ENCODE measurements at places on chromosomes 16 and 17. TPM values are rescaled to one million over a fixed set of nuclear protein-coding genes. Genes with fewer than 3 reads are reported as not detected.

DNA sequence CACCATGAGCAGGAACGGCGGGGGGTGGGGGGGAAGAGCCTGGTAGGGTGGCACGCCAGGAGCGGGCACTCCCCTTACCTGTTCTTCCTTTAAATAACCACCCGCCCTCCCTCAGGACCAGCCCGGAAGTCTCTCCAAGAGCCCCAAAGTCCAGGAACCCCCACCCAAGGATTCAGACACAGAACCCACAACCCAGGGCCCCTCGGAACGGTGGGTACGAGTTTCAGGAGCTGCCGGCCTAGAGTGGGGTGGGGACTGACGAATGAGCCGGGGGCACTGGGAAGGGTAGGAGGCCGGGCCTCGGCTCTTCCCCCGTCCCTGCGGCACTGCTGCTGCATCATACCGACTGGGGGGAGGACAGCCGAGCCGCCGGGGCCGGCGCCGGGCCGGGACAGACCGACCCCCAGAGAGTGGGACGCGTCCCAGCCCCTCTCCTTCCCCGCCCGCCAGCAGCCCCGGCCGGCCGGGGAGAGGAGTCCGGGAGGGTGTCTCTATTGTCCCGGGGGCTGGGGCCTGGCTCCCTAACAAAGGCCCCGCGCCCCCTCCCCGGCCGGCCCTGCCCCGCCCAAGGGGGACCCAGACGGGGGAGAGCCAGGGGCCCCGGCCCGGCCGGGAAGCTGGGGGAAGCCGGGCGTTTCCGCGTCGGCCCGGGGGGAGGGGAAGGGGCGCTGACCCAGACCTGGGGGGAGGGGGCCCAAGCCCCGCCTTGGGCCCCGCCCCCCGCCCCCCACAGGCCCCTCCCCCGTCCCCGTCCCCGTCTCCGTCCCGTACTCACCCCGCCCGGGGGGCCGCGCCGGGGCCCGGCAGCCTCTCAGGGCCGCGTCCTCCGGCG is 747 bp downstream of the ATXN7L3 start:
- peaks cover 4% of the 10 kb centered on the region for H3K36me3 ChIP-seq
- peak overlapping the region; percentile 87 for H3K4me3 ChIP-seq
- H3K27ac ChIP-seq, result peak overlapping the region; percentile 91
- no peaks in the 10 kb centered on the region for H3K27me3 ChIP-seq
- peak; percentile 89 for DNase-seq

- no peaks in the 10 kb centered on the region for H3K27me3 ChIP-seq
- H3K4me1 ChIP-seq, result no peaks in the 10 kb centered on the region
- DNase-seq, result peak; percentile 6
- H3K36me3 ChIP-seq, result no peaks in the 10 kb centered on the region
- no peak overlapping the region for H3K4me3 ChIP-seq
These were observed 173.9 kb downstream of the SALL1 start for GRCh38 chr16:50977138-50977537.

DNA sequence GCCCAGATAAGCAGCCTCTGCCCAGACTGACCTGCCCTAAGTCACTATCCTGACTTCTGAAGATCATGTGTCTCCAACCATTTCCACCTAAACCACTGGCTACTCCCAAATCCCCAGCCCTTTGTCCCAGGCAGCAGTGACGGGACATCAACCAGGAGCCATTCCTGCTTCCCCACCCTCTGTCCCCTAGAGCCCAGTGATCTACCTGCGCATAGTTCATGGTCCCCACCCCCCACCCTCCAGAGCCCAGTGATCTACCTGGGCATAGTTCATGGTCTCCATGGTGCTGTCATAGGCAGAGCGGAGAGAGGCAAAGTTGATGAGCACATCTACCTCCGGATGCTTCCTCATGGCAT is 26.8 kb downstream of the ACLY start:
- peaks cover 12% of the 10 kb centered on the region for H3K36me3 ChIP-seq
- no peak for DNase-seq
- H3K27ac ChIP-seq, result no peak overlapping the region
- H3K4me3 ChIP-seq, result no peak overlapping the region

The ADAM11 gene
- total RNA-seq, result 1.4 TPM

DNA sequence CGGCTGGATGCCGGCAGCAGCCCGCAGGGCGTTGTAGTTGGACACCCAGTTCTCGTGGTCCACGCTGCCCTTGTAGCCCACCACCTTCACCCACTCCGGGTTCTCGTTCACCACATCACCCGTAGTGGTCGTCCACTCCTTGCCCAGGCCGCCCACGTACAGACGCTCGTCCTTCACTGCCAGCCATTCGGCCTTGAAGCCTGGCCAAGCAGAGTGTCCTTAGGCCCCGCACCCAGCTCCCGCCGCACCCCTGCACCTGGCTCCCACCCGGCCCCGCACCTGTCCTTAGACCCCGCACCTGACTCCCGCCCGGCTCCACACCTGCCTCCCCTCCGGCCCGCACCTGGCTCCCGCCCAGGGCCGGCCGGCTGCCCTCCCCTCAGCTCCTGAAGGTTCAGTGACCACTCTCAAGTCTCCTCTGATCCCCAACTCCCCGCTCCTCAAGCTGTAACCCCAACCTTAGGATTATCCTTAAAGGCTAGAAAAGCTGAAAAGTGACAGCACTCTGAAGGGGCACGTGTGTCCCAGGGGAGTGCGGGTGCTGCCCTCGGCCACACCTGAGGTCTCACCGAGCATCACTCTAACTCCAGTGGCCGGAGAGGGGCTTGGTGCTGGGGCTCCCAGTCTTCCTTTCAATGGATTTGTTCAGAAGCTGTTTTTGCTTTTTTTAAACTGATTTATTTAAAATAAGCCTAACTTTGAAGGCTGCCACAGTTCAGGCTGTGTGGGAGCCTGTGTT is 14.4 kb downstream of the CANT1 start:
- no peaks in the 10 kb centered on the region for H3K27me3 ChIP-seq
- no peak overlapping the region for H3K4me3 ChIP-seq
- H3K27ac ChIP-seq, result no peak overlapping the region
- DNase-seq, result no peak
- no peaks in the 10 kb centered on the region for H3K4me1 ChIP-seq
- no peaks in the 10 kb centered on the region for H3K36me3 ChIP-seq

DNA sequence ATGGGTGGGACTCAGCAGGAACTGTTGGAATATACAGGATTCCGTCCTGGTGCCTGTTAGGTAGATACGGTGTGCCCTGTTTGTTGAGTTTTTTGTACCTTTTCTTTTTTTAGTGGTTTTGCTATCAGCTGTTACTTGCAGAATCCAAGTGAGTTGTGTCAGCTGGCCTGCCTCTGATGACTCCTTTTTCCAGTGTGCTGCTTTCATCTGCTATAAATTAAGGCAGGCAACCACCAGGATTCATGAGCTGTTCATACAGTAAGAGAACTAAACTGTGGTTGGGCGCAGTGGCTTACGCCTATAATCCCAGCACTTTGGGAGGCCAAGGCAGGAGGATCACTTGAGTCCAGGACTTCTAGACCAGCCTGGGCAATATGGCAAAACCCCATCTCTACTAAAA is 79.9 kb downstream of the WNT3 start:
- no peak for DNase-seq
- H3K27ac ChIP-seq, result no peak overlapping the region

DNA sequence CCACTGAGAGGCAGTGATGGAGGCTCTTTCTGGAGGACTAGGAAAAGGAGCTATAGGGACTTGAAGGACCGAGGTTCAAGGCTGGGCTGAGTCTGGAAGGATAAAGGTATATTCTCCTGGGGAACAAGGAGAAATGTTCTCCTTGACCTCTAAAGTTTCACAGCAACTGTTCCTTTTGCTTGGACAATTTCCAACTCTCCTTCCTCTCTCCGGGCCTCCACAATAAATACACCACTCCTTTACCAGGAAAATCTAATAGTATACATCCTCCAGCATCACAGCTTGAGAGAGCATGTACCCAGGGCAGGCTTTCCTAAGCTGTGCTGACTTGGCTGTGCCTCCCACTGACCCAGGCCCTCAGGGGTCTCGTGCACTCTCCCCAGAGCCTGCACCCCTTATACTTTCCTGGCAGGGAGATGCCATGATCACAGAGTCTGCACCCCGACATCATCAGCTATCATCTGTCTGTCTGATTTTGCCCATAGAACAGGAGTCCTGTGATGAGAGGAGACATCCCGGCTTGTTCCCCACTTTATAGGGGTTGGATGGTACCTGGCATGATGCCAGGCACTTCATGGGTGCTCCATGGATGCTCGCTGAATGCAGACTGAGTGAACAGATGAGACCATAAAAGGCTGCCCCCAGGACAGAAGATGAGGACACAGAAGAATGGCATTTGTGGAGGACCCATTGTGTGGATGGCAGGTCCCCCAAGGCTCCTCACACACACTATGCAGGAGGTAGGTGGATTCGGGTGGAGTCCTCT is 582.6 kb upstream of the CDH5 start:
- peaks cover 5% of the 10 kb centered on the region for H3K4me1 ChIP-seq
- H3K27ac ChIP-seq, result no peak overlapping the region
- DNase-seq, result no peak
- no peak overlapping the region for H3K4me3 ChIP-seq
- H3K27me3 ChIP-seq, result no peaks in the 10 kb centered on the region

The NEUROD2 gene
- total RNA-seq, result not detected

- DNase-seq, result no peak
- no peaks in the 10 kb centered on the region for H3K4me1 ChIP-seq
- H3K36me3 ChIP-seq, result no peaks in the 10 kb centered on the region
- H3K27me3 ChIP-seq, result no peaks in the 10 kb centered on the region
These were observed 8.9 kb downstream of the MYO15B start for GRCh38 chr17:75596320-75597087.

The SLC4A1 gene
- total RNA-seq, result not detected

The SEPTIN12 gene
- not detected for total RNA-seq

DNA sequence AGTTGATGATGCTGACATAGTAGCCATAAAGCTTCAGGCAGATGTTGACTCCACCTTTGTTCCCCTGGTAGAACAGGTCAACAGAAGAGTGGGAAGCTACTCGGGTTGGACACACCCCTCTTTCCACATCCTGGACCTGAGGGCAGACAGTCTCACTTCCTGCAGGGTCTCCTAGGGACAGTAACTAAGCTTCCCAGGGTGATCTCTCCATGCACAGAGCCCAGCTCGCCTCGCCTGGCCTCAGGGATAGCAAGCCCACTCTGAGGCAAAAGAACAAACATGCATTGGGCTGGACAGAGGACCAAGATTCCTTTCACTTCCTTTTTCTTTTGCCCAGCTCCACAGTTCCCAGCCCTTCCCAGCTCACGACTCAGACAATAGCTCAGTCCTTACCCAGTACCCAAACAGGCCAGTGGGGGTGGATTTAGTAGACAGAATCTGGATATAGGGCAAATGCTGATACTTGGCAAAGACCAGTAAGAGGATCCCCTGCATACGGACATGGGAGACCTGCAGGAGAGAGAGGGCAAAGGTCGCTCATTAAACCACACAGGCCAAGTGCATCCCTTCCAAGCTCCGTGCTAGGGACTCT is 7.0 kb downstream of the INPP5K start:
- no peak overlapping the region for H3K4me3 ChIP-seq
- no peaks in the 10 kb centered on the region for H3K27me3 ChIP-seq
- H3K27ac ChIP-seq, result no peak overlapping the region
- H3K4me1 ChIP-seq, result peaks cover 18% of the 10 kb centered on the region

GRCh38 chr17:40345994-40346764 is 18.4 kb downstream of the GJD3 start:
- DNase-seq, result no peak
- no peak overlapping the region for H3K27ac ChIP-seq
- peaks cover 76% of the 10 kb centered on the region for H3K4me1 ChIP-seq
- no peaks in the 10 kb centered on the region for H3K36me3 ChIP-seq

The DDX28 gene
- total RNA-seq, result 17.0 TPM

The C16orf92 gene
- total RNA-seq, result not detected

GRCh38 chr17:62892061-62892675 is 73.9 kb upstream of the TANC2 start:
- H3K27ac ChIP-seq, result no peak overlapping the region
- no peaks in the 10 kb centered on the region for H3K36me3 ChIP-seq
- H3K4me3 ChIP-seq, result no peak overlapping the region
- DNase-seq, result no peak
- H3K27me3 ChIP-seq, result no peaks in the 10 kb centered on the region

DNA sequence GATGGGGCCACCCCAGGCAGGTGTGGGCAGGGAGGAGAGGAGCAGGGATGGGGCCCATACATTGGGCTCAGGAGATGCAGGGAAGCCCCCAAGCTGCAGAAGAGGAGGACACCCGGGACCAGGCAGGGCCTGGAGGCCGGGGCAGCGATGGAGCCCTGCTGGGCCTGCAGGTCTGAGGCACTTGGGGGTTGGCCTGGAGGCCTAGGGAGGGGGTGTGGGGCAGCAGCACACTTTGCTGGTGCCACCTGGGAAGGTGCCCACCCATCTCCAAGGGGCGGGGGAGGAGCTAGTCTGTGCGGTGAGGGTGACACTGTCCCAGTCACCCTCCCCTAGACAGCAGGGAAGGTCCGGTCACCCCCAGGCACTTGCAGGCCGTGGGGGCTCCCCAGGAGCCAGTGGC is 6.4 kb upstream of the CCDC57 start:
- no peaks in the 10 kb centered on the region for H3K4me1 ChIP-seq
- no peak overlapping the region for H3K27ac ChIP-seq
- DNase-seq, result no peak

The SLC35G6 gene
- total RNA-seq, result not detected

- no peak overlapping the region for H3K4me3 ChIP-seq
- no peak overlapping the region for H3K27ac ChIP-seq
- no peaks in the 10 kb centered on the region for H3K27me3 ChIP-seq
- no peaks in the 10 kb centered on the region for H3K36me3 ChIP-seq
- no peaks in the 10 kb centered on the region for H3K4me1 ChIP-seq
These were observed 23.7 kb downstream of the CACNG4 start for GRCh38 chr17:66988069-66988798.

GRCh38 chr17:4553669-4554068 is 1.5 kb downstream of the MYBBP1A start:
- H3K27ac ChIP-seq, result no peak overlapping the region
- H3K36me3 ChIP-seq, result no peaks in the 10 kb centered on the region
- no peak for DNase-seq
- H3K4me1 ChIP-seq, result peaks cover 20% of the 10 kb centered on the region
- H3K4me3 ChIP-seq, result no peak overlapping the region

The CCL13 gene
- total RNA-seq, result not detected

GRCh38 chr17:36183001-36183971 is 6.8 kb upstream of the TBC1D3B start:
- peak overlapping the region; percentile 58 for H3K4me3 ChIP-seq
- H3K36me3 ChIP-seq, result no peaks in the 10 kb centered on the region
- H3K4me1 ChIP-seq, result peaks cover 4% of the 10 kb centered on the region
- DNase-seq, result peak; percentile 94

The NEK8 gene
- total RNA-seq, result 3.7 TPM

DNA sequence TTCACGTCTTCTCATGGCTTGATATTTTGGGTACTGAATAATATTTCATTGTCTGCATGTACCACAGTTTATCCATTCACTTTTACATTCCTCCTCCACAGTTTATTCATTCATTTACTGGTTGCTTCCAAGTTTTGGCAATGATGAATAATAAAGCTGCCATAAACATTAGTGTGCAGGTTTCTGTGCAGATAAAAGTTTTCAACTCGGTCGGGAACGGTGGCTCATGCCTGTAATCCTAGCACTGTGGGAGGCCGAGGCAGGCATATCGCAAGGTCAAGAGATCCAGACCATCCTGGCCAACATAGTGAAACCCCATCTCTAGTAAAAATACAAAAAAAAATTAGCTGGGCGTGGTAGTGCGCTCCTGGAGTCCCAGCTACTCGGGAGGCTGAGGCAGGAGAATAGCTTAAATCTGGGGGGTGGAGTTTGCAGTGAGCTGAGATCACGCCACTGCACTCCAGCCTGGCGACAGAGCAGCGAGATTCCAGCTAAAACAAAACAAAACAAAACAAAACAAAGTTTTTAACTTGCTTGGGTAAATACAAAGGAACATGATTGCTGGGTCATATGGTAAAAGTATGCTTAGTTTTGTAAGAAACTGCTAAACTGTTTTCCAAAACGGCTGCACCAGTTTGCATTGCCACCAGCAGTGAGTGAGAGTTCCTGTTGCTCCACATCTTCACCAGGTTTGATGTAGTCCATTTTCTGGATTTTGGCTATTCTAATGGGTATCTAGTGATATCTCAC is 89.5 kb downstream of the WWP2 start:
- no peaks in the 10 kb centered on the region for H3K36me3 ChIP-seq
- DNase-seq, result no peak
- no peaks in the 10 kb centered on the region for H3K4me1 ChIP-seq
- no peak overlapping the region for H3K4me3 ChIP-seq
